ENCODE measurements at places on chromosomes 3 and 15. TPM values are rescaled to one million over a fixed set of nuclear protein-coding genes. Genes with fewer than 3 reads are reported as not detected.

GRCh38 chr15:84699538-84700191, 16.3 kb downstream of the SEC11A start:
- no peaks in the 10 kb centered on the region for H3K4me1 ChIP-seq
- H3K36me3 ChIP-seq: no peaks in the 10 kb centered on the region
- H3K4me3 ChIP-seq: no peak overlapping the region
- no peak for DNase-seq

- H3K4me3 ChIP-seq: no peak overlapping the region
- no peak overlapping the region for H3K27ac ChIP-seq
- DNase-seq: no peak
- H3K27me3 ChIP-seq: no peaks in the 10 kb centered on the region
Measured at GRCh38 chr3:106256249-106256957, 387.6 kb upstream of the CBLB start.

DNA sequence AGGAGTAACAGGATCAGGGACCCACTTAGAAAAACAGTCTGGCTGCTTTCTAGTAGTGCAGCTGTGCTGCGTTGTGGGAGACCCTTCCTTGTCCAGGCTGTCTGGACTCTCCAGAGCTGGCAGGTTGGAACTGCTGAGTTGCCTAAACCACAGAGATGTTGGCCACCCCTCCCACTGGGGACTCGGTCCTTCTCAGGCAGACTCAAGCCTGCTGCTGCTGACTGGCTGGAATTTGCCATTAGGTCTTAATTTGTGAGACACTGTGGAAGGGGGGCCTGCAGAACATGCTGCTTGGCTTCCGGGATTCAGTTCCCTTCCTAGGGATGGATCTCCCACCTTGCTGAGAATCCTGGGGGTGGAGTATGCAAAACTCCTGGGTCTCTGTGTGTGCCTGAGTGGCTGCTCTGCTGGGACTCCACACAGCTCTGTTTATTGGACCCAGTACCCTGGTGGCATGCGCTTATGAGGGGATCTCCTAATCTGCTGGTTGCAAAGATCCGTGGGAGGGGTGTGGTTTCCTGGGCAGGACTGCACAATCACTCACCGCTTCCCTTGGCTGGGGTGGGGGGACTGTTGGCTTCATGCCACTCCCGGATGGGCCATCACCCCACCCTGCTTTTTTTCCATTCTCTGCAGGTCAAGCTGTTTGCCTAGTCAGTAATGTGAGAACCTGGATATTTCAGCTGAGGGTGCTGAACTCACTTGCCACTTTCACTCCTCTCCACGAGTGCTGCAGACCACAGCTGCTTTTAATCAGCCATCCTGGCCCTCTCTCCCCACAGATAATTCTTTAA, 150.5 kb downstream of the CFAP20DC start:
- H3K27me3 ChIP-seq: no peaks in the 10 kb centered on the region
- no peaks in the 10 kb centered on the region for H3K4me1 ChIP-seq
- DNase-seq: peak; percentile 25
- no peak overlapping the region for H3K4me3 ChIP-seq

GRCh38 chr15:71893691-71894090, 83.3 kb downstream of the NR2E3 start:
- H3K27me3 ChIP-seq: no peaks in the 10 kb centered on the region
- no peak overlapping the region for H3K4me3 ChIP-seq
- H3K36me3 ChIP-seq: no peaks in the 10 kb centered on the region
- no peaks in the 10 kb centered on the region for H3K4me1 ChIP-seq
- no peak for DNase-seq

MOBP gene
- not detected for total RNA-seq

LSAMP gene
- total RNA-seq: 1.2 TPM
